ENCODE measurements at places on chromosomes 13 and 19. TPM values are rescaled to one million over a fixed set of nuclear protein-coding genes. Genes with fewer than 3 reads are reported as not detected.

DNA sequence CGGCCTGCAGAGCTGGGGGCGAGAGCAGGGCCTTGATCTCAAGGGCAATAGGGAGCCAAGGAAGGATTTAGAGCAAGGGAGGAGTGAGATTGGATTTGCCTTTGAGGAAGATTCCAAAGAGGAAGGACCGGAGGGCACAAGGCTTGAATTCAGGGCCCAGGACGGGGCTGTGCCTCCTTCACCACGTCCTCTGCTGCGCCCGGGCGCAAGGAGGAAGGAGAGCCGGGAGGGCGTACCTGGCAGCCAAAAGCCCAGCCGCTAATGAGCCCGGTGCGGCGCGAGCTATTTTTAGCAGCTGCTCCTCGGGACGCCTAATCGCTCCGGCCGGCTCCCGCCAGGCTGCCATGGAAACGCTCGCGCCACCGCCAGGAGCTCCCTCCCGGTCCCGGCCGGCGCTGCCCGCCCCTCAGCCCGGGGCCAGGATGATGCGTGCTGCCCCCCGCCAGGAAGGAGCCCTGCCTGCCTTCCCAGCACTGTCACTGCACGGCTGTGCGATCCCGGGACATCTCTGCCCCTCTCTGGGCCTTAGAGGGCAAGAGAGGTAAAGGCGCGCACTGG is 31.3 kb downstream of the TINCR start:
- DNase-seq, result peak; percentile 90

GRCh38 chr13:110326263-110326904 is 19.3 kb downstream of the COL4A2 start:
- DNase-seq, result no peak

- no peak for DNase-seq
Observed at GRCh38 chr13:110347535-110348308, 40.6 kb downstream of the COL4A2 start.

GRCh38 chr13:89052699-89053098 is 1381.5 kb downstream of the SLITRK5 start:
- no peak for DNase-seq

GRCh38 chr19:40740747-40741146 is 9.5 kb downstream of the ACTMAP start:
- DNase-seq, result peak; percentile 66

DNA sequence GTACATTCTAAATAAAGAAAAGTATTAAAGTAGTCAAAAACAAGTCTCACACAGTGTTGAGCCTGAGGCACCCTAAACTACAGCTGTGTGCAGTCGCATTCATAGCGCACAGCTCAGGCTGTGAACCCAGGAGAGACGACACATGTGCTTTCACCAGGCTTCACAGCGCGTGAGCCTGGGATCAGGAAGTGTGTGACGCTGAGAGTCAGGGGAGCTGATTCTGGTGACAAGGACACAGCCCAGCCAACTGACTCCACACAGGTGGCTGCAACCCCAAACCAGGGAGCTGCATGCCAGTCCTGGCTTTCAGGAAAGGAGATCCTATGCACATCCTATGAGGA is 41.6 kb downstream of the COL4A1 start:
- no peak for DNase-seq

GRCh38 chr13:77800219-77800618 is 102.7 kb downstream of the SLAIN1 start:
- DNase-seq, result no peak

- no peak for DNase-seq
Observed at GRCh38 chr19:30288911-30289310, 83.3 kb upstream of the ZNF536 start.

GRCh38 chr19:33997690-33998089 is 174.6 kb upstream of the LSM14A start:
- no peak for DNase-seq

GRCh38 chr13:113941571-113942191 is 32.2 kb downstream of the C13orf46 start:
- no peak for DNase-seq

GRCh38 chr19:1153891-1154730 is 20.0 kb downstream of the SBNO2 start:
- DNase-seq, result no peak

- no peak for DNase-seq
Observed at GRCh38 chr13:25180775-25181537, 8.9 kb upstream of the AMER2 start.

Gene CGB8
- not detected for total RNA-seq

Gene GSX1
- not detected for total RNA-seq

Gene SIGLEC8
- total RNA-seq, result 0.08 TPM

Gene SERP2
- 15.7 TPM for total RNA-seq

Data from Right ventricle myocardium inferior (tissue), 1 donor.